Stimulated activated CD8-positive, alpha-beta memory T cell treated with anti-CD3 and anti-CD28 coated beads, Interleukin-4, amount 100 ng/mL, for 1 hour (primary cell): ENCODE measurements at places on chromosomes 3 and 15.

DNA sequence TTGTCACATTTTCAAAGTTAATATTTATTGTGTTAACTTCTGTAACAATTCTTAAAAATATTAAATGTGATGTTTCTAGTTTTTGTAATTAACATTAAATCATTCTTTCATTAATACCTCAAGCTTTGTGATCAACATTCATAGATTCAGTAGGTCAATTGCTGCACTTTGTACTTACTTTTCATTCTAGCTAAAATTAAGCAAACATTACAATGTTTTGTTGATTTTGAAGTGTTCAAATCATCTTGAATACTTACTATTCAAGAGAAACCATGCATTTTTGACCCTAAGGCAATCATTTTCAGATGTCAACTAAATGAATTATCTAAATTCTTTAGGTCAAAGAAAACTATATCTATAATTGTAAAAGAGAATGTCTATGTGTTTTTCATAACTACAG is 933.1 kb downstream of the NAALADL2 start:
- DNase-seq: no peak

DNA sequence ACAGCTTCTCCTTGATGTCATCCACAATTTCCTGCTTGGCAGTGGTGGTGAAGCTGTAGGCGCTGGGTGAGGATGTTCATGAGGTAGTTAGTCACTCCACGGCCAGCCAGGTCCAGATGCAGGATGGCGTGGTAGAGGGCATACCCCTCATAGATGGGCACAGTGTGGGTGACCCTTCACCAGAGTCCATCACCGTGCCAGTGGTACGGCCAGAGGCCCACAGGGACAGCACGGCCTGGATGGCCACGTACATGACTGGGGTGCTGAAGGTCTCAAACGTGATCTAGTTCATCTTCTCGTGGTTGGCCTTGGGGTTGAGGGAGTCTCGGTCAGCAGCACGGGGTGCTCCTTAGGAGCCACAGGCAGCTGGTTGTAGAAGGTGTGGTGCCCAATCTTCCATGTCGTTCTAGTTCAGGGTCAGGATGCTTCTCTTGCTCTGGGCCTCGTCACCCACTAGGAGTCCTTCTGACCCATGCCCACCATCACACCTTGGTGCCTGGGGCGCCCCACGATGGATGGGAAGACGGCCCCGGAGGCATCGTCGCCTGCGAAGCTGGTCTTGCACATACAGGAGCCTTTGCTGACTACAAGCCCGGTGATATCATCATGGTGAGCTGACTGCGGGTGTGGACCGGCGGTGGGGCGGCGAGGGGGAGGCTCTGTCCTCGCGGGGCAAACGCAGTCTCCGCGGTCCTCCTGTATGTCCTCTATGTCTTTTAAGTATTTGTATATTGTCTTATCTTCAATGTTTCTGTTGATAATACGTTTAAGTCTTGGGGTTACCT is 1119.0 kb downstream of the NAALADL2 start:
- no peak for DNase-seq

DNA sequence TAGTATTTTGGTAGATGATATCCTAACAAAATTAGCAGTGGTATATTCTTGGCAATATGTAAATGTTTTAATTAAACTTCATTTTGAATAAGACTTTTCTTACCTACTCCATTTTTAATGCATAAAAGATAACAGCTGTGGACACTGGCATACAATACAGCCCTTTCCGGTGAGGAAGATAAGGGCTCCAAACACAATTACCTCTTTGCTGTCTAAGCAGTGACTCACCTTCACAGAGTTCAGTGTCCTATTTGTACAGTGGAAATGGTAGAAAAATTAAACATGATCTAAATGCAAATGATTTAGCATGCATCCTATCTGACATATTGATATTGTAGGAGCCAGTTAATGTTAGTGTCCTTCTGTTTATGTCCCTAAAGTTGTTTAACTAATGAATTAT is 969.4 kb downstream of the PLOD2 start:
- no peak for DNase-seq

DNA sequence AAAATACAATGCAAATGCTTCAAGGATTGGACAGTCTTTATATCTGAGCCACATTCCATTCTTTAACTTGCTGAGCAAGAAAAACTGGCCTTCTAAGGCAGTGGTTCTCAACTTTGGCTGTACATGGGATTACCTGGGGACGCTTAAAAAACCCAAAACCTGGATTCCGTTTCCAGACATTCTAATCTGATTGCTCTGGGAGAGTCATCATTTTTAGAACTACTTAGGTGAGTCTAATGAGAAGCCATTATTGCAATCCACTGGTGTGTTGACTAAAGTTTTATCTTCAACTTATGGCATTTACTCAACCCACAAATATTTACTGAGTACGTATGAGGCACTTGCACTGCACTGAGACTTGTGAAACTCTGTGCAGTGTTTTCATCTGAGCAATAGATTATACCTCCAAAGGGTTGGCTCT is 195.7 kb upstream of the ATP11B start:
- no peak for DNase-seq

GRCh38 chr3:127427156-127427555 is 139.3 kb upstream of the PRR20G start:
- no peak for DNase-seq

DNA sequence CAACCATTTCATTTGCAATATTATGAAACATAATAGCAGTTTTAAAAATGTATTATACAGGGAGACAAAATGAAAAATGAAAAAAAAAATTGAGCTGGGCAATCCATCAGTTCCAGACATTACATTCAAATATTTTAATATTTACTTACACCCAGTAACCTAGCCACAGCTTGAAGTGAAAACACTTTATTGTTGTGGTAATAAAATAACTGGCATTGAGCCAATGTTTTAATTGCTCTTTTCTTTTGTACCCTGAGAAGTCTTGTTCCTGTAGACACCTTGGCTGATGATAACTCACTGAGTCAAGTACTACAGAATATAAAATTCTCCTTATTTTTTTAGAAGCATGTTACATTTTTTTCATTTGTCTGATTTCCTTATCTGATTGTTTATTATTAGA is 180.6 kb downstream of the ROBO1 start:
- DNase-seq: no peak

DNA sequence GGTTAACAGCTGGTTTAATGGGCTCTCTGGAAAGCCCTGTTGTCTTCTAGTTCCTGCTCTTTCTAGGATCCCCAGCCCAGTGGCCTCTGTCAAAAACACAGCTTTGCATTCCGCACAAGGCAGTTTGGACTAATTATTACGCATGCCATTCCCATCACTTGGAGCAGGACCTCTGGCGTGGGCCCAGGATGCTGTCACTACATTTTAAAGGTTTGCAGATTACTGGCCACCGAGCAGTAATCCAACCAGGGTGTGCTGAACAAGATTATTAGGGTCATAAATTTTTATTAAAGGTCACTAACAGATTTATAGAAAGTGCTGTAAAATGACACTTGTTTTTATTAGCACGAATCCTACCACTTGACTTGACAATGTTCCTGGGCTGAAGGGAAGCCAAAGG is 143.6 kb upstream of the SLC6A11 start:
- no peak for DNase-seq

DNA sequence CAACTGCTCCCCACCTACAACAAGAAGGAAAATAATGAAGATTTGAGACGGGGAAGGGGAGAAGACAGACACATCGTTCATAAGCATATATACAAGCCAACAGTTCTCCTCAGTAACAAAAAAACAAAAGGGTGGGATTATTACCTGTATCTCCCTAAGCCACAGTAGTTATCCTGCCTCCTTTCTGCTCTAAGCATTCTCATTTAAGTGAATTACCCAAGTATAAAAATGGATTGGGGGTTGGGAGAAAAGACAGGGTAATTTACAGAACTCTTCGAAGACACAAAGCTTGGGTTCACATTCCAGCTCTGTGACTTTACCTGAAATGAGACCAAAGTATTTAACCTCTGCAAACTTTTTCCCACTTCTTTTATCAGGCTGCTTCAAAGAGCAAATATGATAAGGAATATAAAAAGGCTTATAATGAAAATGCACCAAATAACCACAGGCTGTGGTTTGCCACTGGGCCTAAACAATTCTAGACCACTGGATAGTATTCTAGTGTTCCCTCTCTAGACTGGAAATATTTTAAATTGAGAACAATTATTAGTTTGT is 64.4 kb downstream of the UACA start:
- DNase-seq: no peak

- no peak for DNase-seq
Observed at GRCh38 chr3:155418407-155418806, 124.9 kb upstream of the STRIT1 start.

GRCh38 chr15:83365370-83365938 is 81.0 kb upstream of the BNC1 start:
- no peak for DNase-seq

DNA sequence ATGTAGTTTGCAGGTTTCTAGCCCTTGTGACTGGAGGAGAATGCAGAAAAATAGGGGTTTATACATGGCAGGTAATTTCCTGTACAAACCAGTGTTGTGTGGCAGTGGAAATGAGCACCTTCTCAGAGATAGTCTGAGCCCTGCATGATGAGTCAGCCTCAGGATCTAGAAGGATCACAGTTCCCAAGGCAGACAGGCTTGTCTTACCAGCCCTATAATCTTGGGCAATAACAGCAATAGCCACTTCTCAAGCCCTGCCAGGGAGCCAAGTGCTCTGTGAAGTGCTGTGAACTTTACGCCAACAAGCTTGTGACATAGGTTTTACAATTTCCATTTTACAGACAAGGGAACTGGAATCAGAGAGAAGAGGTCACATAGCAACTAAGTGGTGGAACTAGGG is 89.4 kb downstream of the CD47 start:
- DNase-seq: no peak

GRCh38 chr3:95028688-95029087 is 965.8 kb downstream of the NSUN3 start:
- DNase-seq: no peak

GRCh38 chr3:54225841-54226528 is 103.6 kb downstream of the CACNA2D3 start:
- DNase-seq: no peak

GRCh38 chr3:56985878-56986277 is 74.6 kb upstream of the SPATA12 start:
- no peak for DNase-seq

DNA sequence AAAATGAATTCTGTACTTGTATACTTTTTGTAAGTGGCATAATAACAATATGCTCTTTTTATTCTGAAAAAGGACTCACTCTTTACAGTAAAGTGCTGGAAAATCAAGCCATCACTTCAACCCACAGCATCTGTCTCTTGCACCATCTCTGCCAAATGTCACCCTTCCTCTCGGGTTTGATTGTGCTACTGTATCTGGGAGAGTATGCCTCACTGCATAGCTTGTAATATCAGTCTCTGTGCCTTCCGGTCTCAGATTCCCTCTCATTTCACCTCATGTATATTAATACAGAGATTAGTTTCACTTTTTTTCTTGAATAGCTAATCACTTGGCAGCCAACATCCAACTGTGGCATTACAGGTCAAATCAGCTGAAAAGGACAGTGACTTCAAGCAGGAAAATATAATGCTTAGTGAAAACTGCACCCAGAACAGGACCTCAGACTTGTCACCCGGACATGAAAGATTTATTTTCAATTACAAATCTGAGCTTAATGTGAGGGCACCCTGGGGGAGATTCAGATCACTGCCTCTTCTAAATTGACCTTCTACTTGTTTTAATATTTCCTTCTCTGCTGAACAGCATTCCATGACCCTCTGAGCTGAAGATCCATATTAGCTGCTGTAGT is 605.8 kb upstream of the NAALADL2 start:
- no peak for DNase-seq

- DNase-seq: no peak
Observed at GRCh38 chr15:85333132-85333831, 47.1 kb upstream of the AKAP13 start.

GRCh38 chr3:194251891-194252560 is 99.1 kb downstream of the CPN2 start:
- DNase-seq: no peak

DNA sequence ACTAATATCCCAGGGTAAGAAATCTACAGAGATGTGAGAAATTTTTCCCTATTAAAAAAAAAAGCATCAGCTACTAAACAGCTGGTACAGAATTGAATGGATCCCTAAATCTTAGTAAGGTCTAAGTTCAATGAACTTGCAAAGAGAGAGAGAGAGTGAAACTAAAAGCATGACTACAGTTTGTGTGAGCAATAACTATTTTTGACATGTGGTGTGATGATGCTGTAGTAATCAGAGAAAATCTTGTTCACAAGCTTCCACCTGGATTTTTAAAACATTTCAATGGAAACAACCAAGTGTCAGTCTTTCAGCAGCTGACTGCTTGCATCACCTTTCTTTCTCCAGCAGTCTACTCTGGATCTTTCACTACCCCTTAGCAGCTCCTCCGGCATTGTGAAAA is 45.2 kb upstream of the ABI3BP start:
- no peak for DNase-seq

DNA sequence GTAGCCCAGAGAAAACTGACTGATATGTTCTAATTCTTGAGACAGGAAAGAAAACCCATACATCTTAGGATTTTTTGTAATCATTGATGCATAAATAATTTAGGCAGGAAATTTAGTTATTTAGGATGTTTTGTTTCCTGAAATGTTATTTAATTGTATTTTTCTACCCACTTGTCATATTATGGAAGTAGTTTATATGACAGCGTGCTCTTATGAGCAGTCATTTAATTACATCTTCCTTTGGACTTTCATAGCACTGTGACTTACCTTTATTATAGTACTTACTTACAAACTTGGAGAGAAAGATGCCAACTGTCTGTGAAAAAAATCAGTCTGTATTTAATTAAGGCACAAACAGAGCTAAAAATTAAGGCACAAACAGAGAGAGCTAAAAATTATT is 65.0 kb downstream of the AKAP13 start:
- no peak for DNase-seq

DNA sequence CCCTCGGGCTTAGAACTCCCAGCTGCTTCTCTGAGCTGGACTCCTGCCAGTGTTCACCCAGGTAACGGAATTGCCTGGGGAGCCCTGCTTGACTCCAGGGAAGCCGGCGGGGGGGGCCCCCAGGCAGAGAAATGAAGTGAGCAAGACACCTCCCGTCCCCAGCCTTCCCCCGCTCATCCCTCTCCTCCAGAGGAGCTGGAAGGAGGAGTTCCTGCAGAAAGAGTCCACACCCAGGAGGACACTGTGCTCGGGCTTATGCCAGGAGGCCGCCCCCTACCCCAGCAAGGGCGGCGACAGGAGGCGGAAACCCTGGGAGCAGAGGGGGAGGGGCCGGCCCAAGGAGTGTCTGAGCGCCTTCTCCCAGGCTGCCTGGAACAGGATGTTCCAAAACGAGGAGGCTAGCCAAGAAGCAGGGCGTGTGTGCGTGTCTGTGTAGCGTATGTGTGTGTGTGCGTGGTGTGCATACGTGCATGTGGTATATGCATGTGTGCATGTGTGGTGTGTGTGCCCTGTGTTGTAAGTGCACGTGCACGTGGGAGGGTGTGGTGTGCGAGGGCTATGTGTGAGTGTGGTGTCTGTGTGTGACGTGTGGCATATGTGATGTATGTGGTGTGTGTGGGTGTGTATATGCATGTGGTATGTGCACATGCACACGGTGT is 511.3 kb downstream of the SHQ1 start:
- DNase-seq: no peak

GRCh38 chr3:179739816-179740594 is 87.2 kb downstream of the USP13 start:
- no peak for DNase-seq

GRCh38 chr3:142999881-143000280 is 1.5 kb upstream of the U2SURP start:
- DNase-seq: no peak
